NAMALWA (cell line): ENCODE measurements at places on chromosomes 6 and 20.
A peak's percentile ranks its signal among the peaks of the same experiment; 100 is the strongest.

GRCh38 chr6:3282476-3283236 is 23.9 kb downstream of the PSMG4 start:
- no peak for DNase-seq

GRCh38 chr6:127547904-127548649 is 28.9 kb upstream of the C6orf58 start:
- DNase-seq = no peak

DNA sequence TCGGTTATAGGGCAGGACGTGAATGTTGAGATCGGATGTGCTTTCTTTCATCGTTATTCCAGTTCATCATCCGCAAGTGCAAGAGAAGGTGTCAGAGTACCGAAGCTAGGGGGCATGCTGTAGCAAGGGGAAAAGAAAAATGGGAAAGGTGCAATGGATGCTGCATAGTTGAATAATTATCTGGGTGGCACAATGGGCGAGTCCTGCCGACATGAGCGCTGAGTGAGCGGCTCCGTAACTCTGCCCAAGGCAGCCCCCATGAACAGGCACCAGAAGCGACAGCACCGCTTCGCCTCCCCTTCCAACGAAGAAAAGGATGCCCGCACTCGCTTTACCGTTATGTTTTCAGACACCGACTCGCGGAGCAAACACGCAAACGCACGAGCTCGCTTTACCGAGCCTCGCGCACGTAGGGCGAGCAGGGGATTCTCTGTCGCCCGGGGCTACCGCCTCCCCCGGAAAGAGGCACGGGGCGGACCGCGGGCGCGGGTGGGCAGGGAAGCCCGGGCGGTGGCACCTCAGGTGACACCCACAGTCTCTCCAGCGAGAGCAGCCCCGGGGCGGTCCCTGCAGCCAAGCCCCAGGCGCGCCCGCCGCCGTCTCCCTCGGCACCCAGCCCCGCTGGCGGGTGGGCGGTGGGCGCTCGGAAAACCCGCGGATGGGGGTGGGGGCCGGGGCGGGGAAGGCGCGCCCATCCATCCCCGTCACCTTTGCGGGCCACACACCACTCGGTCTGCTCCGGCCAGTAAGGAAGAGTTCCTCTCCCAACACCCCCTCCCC is 654 bp downstream of the WASF1 start:
- peak; percentile 85 for DNase-seq

DNA sequence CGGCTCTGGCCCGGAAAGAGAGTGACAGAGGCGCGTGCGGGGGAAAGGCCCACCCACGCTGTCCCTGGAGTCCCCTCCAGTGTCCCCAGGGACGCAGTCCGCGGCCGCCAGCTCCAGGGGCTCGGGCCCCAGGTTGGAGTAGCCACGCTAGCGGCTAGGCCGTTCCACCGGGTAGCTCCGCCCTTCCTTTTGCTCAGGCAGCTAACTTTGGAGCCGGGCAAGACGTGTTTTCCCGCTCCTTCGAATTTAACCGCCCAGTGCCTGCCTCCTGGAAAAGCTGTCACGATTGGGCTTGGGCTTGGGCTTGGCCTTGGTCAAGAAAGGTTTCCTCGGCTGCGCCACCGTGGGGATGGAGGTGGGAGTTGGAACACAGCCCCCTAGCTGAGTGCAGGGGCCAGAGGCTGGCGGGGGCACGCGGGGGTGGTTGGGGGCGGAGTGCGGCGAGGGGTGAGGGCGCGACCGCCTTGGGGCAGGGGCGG is 4.7 kb downstream of the LINC00237 start:
- DNase-seq = no peak

GRCh38 chr6:150576651-150577226 is 22.9 kb upstream of the PLEKHG1 start:
- no peak for DNase-seq

- DNase-seq = no peak
These were observed 3.4 kb upstream of the DLL1 start for GRCh38 chr6:170294298-170294730.

GRCh38 chr6:88920774-88921733 is 42.4 kb downstream of the RNGTT start:
- DNase-seq = no peak

DNA sequence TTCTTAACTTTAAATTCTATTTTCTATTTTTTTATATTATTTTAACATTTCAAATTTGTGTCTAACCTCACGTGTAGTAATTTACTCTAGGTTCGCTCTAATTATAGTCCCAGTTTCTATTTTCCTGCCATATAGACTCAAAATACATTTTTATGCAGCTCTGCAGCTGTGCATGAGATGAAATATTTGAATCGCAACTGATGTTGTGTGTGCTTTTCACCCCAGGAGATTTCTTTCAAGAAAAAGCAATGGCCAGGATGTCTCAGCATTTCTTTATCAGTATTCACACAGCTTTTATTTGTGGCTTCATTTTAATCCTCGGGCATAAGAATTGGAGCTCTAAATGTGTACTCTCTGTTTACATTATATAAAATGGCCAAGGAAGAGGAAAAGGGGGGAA is 157.6 kb downstream of the HDGFL1 start:
- no peak for DNase-seq

GRCh38 chr6:118223316-118223715 is 316.3 kb downstream of the SLC35F1 start:
- no peak for DNase-seq

GRCh38 chr6:49528571-49528970 is 21.9 kb upstream of the C6orf141 start:
- no peak for DNase-seq

DNA sequence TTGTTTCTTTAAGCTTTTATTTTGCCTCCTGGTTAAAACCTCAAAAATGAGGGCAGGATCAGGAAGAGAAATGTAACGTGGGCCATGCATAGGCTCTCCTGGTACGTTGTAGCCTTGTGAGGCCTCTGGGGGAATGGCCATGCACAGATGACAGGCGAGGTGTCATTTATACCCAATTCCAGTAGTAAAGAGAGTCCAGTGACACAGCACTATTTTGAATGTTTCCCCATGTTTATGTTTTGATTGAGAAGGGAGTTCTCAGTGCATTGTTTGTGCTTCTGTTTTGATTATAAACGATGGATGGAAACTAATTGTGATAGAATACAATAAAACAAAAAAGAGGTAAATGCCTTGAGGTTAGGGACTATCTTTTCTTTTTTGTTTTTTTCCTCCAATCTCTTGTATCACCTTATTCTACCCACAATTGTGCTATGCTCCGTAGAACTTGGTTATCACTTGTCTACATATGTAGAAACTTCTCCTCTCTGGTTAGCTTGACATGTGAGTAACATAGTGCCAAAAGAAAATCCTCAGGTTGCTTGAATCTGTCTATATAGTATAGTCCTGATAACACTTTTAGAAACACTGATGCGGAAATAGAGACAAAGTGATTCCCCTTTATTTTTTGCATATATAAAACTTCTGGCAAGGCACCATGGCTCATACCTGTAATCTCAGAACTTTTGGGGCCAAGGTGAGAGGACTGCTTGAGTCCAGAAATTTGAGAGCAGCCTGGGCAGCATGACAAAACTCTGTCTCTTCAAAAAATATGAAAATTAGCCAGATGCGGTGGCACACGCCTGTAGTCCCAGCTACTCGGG is 6.9 kb upstream of the SMIM28 start:
- DNase-seq = no peak

DNA sequence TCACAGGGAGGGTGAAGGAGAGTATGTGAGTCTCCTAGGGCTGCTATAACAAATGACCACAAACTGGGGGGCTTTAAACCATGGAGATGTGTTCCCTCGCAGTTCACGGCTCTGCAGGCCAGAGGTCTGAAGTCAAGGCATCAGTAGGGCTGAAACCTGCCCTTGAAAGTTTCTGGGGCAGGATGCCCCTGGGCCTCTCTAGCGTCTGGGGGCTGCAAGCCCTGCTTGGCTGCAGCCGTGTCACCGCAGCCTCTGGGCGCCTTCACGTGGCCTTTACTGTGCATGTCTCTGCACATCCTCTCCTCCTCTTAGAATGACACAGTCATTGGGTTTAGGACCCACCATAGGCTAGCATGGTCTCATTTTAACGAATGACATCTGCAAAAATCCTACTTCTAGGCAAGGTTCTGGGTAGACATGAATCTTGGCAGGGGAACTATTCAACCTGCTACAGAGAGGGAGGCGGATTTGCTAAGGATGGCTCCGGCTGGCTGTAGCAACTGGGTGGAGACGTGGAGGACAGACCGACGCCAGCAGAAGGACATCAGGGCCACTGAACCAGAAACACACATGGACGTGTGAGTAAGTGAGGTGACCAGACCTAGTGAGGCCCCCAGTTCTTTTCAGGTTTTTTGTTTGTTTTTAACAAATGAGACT is 58.6 kb downstream of the PHACTR3 start:
- no peak for DNase-seq

DNA sequence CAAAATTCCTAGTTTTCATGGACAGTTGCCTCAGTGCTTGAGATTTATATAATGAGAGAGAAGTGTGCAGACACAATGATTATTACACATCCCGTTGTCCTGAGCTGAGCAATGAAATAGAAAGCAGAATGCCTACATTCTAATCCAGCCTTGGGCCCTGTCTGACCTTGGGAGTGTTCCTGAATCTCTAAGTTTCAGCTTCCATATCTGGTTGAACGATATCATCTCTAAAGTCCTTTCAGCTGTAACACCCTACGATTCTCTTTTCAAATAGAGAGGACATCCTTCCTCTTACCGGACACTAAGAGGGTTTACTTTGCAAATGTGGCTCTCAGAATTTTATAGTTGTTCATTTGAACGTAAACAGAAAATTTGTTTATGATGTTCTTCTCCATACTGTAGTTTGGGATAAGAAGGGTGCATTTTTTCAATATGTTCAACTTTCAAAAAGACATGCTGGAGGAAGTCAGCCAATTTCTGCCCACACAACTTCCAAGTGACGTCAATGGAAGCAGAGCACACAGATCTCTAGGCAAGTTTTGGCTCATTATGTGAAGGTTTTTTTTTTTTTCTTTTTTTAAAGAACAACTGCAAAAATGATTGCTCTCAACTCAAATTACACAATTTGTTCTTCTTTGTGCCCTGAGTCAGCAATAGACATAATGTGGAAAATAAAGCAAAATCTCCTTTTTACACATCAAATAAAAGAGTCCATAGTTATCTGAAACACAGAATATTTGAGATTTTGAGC is 50.4 kb downstream of the PDE7B start:
- no peak for DNase-seq

DNA sequence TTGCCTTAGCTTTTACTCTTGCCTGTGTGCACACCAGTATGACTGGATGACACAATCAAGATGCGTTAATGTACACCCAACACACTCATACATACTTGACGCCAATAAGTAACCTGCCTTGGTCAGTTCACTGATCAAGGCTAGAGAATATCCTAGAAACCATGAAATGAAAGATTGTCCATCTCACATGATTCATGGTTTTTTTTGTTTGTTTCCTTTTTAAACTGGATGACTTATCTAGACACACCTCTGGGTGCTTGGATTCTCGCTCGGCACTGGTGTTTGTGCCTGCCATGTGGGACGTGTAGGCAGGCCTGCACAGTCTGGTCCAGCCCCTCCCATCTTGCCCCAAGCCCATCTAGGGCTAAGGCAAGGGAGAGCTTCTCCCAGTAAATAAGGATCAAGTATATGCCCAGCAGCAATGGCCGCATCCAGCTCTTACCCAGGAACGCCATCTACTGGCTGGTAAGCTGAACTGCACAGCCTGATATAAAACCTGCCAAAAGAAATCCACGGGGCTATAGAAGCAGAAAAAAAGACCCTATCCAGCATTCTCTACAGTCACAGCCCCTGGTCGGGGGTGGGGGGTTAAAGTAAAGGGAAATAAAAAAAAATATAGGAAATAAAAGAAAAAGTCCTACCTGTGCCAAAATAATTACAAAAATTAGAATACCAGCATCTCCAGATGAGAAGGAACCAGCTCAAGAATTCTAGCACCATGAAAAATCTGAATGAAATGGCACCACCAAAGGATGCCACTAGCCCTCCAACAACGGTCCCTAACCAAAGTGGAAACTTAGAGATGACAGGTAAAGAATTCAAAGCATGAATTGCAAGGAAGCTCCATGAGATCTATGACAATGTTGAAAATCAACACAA is 73.3 kb downstream of the OTOR start:
- peak; percentile 54 for DNase-seq

- DNase-seq = no peak
These were observed 4.8 kb downstream of the COL9A1 start for GRCh38 chr6:70298068-70298467.

- no peak for DNase-seq
These were observed 73.1 kb downstream of the ANKRD60 start for GRCh38 chr20:58155148-58155925.

- no peak for DNase-seq
These were observed 17.5 kb upstream of the MYCT1 start for GRCh38 chr6:152680151-152680550.

GRCh38 chr20:3158968-3159431 is 665 bp downstream of the FASTKD5 start:
- DNase-seq = peak; percentile 49

- no peak for DNase-seq
These were observed 1212.1 kb upstream of the CITED2 start for GRCh38 chr6:140586426-140587061.

- no peak for DNase-seq
These were observed 64.9 kb downstream of the TNFAIP3 start for GRCh38 chr6:137931849-137932465.

DNA sequence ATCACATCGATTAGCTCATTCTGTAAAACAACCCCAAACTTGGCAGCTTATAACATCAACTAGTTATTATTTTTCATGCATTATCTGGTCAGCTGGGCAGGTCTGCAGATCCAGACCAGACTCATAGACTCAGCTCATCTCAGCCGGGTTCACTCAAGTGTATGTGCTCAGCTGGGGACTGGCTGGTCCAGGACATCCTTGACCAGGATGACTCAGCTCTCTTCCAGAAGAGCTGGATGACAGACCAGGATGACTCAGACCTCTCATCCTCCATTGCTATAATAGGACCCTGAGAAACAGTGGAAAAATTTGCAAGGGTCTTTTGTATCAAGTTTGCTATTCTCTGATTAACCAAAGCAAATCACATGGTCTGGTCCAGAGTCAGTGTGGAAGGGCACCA is 312.5 kb upstream of the PLCB4 start:
- DNase-seq = no peak

- no peak for DNase-seq
These were observed 6.3 kb downstream of the HMGN4 start for GRCh38 chr6:26544473-26544872.

GRCh38 chr20:2460752-2461424 is 9.7 kb downstream of the SNRPB start:
- no peak for DNase-seq

- DNase-seq = no peak
These were observed 119.0 kb downstream of the EYA2 start for GRCh38 chr20:47013606-47014005.

GRCh38 chr20:33411242-33411641 is 9.9 kb upstream of the CDK5RAP1 start:
- no peak for DNase-seq

- no peak for DNase-seq
These were observed 320.2 kb upstream of the SULF2 start for GRCh38 chr20:48105526-48105925.
